Stomach (tissue), 19 donors: ENCODE measurements at places on chromosomes 13 and 19. TPM values are rescaled to one million over a fixed set of nuclear protein-coding genes. Genes with fewer than 3 reads are reported as not detected.

The ZSCAN18 gene
- 27.0 TPM for total RNA-seq

DNA sequence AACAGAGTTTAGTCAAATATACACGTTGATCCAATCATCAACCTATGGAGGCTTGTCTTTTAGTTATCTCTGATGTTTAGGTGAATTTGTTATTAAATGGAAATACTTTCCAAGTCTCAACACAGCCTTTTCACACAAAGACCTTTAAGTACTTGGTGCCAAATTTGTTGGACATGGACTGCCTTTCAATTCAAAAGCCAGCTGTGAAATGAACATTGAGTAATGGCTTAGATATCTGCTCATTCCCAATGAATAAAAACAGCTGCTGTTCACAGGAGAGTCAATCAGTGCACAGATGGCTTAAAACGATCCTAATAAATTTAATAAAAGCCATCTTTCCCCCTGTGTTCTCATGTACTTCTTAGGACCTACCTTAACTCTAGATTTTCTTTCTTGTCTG lies 19.9 kb upstream of the DHRS12 start:
- no peaks in the 10 kb centered on the region for H3K36me3 ChIP-seq
- H3K4me1 ChIP-seq, result peaks cover 74% of the 10 kb centered on the region
- DNase-seq, result no peak
- H3K27me3 ChIP-seq, result no peaks in the 10 kb centered on the region
- no peak overlapping the region for H3K4me3 ChIP-seq

- no peaks in the 10 kb centered on the region for H3K27me3 ChIP-seq
- H3K4me1 ChIP-seq, result peaks cover 15% of the 10 kb centered on the region
- no peak overlapping the region for H3K27ac ChIP-seq
- DNase-seq, result no peak
- H3K4me3 ChIP-seq, result no peak overlapping the region
- H3K36me3 ChIP-seq, result no peaks in the 10 kb centered on the region
These were observed 99.6 kb downstream of the MBNL2 start for GRCh38 chr13:97321616-97322321.

DNA sequence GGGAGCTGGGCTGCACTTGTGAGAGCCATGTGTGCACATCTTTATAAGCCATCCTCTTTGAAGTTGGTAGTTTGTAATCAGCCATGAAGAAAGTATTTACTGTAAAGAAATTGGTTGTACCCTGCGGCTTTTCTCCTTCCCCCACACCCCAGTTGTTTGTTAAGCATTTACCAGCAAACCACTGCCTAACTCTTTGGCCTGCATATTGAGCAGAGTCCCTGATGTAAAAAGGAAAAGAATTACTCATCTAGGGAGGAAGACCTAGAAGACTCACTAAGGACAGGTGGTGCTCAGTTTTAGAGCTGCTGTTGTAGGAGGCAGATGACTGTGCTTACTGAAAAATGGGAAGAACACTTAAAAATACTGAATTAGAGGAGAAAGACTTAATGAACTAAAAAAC lies 245.3 kb downstream of the PCCA start:
- H3K36me3 ChIP-seq, result no peaks in the 10 kb centered on the region
- no peak overlapping the region for H3K27ac ChIP-seq
- no peaks in the 10 kb centered on the region for H3K27me3 ChIP-seq
- H3K4me3 ChIP-seq, result no peak overlapping the region

GRCh38 chr19:47094557-47095475 lies 18.8 kb downstream of the ZC3H4 start:
- H3K27ac ChIP-seq, result peak overlapping the region; percentile 85
- H3K4me1 ChIP-seq, result peaks cover 66% of the 10 kb centered on the region
